Natural killer cell (primary cell): ENCODE measurements at places on chromosomes 6 and 20. TPM values are rescaled to one million over a fixed set of nuclear protein-coding genes. Genes with fewer than 3 reads are reported as not detected.

Gene OPRL1
- 1.4 TPM for total RNA-seq

Gene MAFB
- total RNA-seq: 19.7 TPM

Gene TULP4
- 75.2 TPM for total RNA-seq

Gene GHRH
- total RNA-seq: not detected

Gene FERMT1
- not detected for total RNA-seq

Gene RBM24
- not detected for total RNA-seq

Gene PAQR8
- total RNA-seq: 4.6 TPM

Gene TNXB
- 15.2 TPM for total RNA-seq

Gene WFDC10B
- not detected for total RNA-seq

Gene FGD2
- total RNA-seq: 6.3 TPM

Gene TRAPPC3L
- not detected for total RNA-seq

Gene GPX5
- not detected for total RNA-seq

Gene PRSS16
- total RNA-seq: not detected

Gene ZNF391
- total RNA-seq: 0.83 TPM

Gene EYA2
- total RNA-seq: 0.30 TPM

Gene TBC1D22B
- total RNA-seq: 8.0 TPM

Gene LINC00237
- total RNA-seq: not detected

Gene AIG1
- 6.2 TPM for total RNA-seq

Gene GTSF1L
- not detected for total RNA-seq

Gene VTA1
- 33.3 TPM for total RNA-seq

Gene BMP7
- total RNA-seq: not detected

Gene IPCEF1
- total RNA-seq: 31.4 TPM

Gene SNAP91
- not detected for total RNA-seq

Gene MYH7B
- 0.18 TPM for total RNA-seq

Gene C4B
- total RNA-seq: 4.0 TPM

Gene BTNL2
- total RNA-seq: not detected

Gene SPATA25
- total RNA-seq: not detected

Gene RIMS1
- total RNA-seq: not detected

Gene SIRPA
- total RNA-seq: 7.5 TPM

Gene WDR27
- 12.7 TPM for total RNA-seq

Gene RNF144B
- 5.2 TPM for total RNA-seq

Gene RBPJL
- not detected for total RNA-seq

Gene ARG1
- not detected for total RNA-seq

Gene CGA
- not detected for total RNA-seq

Gene GSTA3
- not detected for total RNA-seq

Gene LAMA2
- total RNA-seq: 2.1 TPM

Gene BTN1A1
- total RNA-seq: not detected

Gene STX11
- 21.9 TPM for total RNA-seq

Gene PNLDC1
- total RNA-seq: not detected

Gene PRDM13
- total RNA-seq: not detected

Gene TRIM10
- not detected for total RNA-seq

Gene CD93
- 17.2 TPM for total RNA-seq

Gene NHSL1
- total RNA-seq: 0.75 TPM

Gene TCP11
- total RNA-seq: not detected

Gene GCNT2
- 4.7 TPM for total RNA-seq

Gene RPN2
- 125 TPM for total RNA-seq

Gene C20orf204
- 4.3 TPM for total RNA-seq

Gene POPDC3
- not detected for total RNA-seq

Gene TAF4
- 35.1 TPM for total RNA-seq

Gene MYLK4
- 0.88 TPM for total RNA-seq
